Fibroblast of skin of left biceps (primary cell): ENCODE measurements at places on chromosomes 6 and 20.

DNA sequence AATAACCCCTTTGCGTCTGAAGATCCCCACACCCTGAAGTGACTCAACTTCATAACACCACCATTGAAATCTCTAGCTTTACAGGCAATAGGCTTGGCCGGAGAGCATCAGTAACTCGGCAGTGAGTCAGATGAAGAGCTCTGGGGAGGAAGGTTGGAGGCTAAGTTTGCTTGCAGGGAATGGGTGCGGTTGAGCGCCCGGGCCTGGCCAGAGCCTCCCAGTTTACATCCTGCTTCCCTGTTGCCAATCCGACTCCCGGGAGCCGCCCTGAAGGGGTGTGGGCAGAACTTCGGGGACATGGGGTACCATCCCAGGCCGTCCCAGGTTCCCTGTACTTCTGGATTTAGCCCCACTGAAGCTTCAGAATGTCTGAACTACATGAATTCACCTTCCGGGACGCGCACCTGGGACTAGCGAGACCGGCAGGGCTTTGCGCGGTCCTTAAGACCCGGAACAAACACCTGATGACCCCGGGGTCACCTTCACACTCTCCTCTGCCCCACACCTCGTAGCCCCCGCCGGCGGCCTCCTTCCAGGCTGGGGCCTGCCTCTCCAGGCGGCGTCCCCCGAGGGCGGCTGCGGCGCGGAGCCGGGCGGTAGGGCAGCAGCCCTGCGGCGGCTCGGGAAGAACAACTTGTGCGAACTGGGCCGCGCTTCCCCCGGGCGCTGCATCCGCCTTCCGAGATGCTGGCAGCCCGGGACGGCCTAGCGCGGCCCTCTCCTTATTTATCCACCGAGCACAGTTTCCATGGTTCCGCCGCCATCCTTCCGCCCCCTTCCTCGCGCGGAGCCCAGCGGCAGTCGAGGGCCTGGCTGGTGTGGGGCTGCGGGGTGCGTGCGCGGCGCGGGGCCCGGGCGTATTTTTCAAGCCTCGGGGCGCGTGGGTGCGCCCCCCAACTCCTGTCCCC, 56.6 kb upstream of the RREB1 start:
- no peak for DNase-seq

- DNase-seq: peak; percentile 84
Measured at GRCh38 chr20:46959081-46959692, 64.5 kb downstream of the EYA2 start.

DNA sequence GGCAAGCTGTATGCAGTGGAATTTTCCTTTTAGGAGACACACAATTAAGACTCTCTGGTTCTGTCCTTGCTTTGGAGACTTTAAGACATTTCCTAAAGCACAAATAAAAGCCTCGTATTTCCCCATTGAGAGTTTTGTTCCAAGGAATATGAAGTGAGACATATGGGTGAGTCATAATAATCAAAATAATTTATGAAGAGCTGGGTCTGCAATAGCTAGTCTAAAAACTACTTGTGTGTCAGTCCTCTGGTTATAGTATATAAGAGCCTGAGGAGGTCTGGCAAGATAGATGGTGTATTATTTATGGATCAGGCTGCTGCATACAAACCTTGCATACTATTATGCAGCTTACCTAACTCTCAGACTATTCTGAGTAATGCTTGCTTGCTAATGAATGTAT, 142.6 kb downstream of the ADGRG6 start:
- peak; percentile 53 for DNase-seq

DNA sequence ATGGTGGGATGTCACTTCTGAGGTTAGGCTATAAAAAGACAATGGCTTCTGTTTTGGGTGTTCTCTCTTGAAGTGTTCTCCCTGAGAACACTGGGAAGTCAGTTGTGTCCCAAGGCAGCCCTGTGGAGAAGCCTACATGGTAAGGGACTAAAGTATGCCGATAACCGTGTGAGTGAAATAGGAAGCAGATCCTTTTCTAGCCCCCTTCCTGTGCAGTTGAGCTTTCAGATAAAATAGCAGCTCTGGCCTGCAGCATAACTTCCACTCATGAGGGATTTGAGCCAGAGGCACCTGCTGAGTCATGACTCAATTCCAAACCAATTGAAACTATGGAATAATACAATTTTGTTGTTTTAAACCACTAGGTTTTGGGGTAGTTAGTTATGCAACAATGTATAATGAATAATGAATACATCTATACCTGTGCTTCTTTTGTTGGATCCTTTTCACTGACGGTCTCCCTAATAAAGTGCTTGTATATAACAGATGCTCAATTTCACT, 241.6 kb downstream of the TFAP2B start:
- no peak for DNase-seq
